Ascending aorta (tissue), 2 donors: ENCODE measurements at places on chromosomes 1 and 21. TPM values are rescaled to one million over a fixed set of nuclear protein-coding genes. Genes with fewer than 3 reads are reported as not detected.

RAB3B gene
- total RNA-seq = not detected

C1orf226 gene
- 0.85 TPM for total RNA-seq

TEX38 gene
- not detected for total RNA-seq

NUDT17 gene
- not detected for total RNA-seq

NCF2 gene
- 9.8 TPM for total RNA-seq

MMEL1 gene
- total RNA-seq = not detected

LENEP gene
- not detected for total RNA-seq

DNA sequence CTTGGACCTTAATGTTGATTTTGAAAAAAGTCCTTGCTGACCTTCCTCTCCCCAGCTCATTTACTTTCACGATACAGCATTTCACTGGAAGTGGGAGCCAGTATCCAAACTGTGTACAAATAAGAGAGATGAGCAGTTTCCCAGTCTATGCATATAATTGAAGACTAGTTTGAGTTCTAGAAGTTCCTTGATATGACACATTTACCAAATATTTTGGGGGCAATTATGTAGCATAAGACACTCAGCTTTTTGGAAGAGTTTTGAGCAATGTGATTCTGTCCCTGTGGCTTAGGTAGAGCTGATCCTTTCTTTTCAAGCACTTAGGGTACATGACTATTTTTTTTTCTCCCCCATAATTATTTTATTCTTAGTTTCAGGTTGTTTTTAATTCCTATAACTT is 26.4 kb downstream of the GIPC2 start:
- DNase-seq = no peak

DNA sequence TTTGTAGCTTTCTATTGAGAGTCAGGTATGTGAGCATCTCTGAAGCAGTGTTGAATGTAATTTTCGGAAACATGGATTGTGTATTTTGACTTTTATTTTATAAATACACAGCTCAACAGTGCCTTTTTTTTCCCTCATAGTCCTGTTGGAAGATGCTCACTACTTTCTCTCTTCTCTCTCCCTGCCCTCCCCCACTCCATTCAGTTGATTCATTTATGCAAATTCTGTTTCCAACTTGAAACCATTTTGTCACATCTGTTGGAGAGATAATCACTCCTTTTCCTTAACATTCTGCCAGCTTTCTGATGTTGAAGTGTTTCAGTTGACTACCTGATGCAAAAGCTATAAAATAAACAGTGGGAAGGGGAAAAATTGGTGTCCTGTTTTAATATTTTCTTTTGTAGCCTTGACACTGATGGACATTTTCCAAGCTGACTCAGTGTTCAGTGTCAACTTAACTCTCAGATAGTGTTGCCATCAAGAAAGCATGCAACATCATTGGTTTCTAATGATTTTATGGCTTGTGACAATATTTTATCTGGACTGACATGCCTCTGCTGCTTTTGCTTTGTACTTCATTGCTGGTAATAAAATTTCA is 194.5 kb downstream of the HS2ST1 start:
- DNase-seq = no peak

- DNase-seq = no peak
Observed at GRCh38 chr1:76496871-76497270, 370.4 kb upstream of the ST6GALNAC5 start.

DNA sequence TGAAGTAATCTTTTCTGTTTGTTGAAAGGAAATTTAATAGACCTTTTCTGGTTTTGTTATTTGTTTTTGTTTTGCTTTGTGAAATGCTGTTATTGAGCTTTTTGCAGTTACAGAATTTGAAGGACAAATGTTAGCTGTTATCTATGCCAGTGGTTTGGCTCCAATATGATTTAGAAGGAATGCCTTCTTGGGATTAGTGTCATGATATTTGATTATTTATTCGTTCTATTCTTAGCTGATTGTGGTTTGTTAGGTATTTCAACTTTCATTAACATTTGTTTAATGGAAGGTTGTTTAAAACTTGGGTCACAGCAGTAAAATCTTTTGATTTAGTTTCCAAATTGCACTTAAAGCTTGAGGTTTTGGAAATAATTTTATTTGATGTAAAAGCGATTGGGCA is 33.5 kb downstream of the ADGRL2 start:
- DNase-seq = no peak

DNA sequence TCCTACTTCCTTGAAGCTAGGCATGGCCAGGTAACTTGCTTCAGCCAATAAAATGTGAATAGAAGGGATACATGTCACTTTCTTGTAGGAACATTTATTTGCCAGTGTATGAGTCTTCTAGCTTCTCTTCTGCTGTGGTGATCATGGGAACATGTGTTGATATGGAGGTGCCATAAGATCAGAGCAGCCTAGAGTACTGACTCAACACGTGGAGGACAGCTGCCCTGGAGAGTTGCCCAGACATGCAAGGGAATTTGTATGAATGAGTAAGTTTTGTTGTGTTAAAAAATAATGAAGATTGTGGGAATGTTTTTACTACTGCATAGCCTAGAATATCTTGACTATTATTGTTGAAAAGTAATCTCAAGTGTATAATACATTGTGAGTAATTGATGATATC is 502.3 kb downstream of the NUF2 start:
- DNase-seq = no peak

DNA sequence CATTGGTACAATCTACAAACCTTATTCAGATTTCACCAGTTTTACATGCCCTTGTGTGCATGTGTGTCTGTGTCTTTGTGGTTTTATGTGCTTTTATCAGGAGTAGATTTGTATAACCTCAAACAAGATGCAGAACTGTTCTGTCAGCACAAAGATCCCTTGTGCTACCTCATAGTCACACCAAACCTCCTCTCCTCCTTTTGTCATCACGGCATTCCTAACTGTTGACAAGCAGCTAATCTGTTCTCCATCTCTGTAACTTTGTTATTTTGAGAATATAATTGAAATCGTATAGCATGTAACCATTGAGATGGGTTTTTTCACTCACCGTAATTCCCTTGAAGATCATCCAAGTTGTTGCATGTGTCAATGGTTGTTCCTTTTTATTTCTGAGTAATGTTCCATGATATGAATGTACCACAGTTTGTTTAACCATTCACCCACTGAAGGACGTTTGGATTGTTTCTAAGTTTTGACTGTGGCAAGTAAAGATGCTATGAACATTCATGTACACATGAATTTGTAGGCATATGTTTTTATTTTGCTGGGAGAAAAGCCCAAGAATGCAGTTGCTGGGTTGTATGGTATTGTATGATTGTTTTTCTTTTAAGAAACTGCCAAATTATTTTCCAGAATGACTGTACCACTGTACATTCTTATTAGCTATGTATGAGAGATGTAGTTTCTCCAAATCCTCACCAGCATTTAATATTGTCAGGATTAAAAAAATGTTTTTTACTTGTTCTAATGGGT is 78.1 kb upstream of the B3GALT2 start:
- no peak for DNase-seq

DNA sequence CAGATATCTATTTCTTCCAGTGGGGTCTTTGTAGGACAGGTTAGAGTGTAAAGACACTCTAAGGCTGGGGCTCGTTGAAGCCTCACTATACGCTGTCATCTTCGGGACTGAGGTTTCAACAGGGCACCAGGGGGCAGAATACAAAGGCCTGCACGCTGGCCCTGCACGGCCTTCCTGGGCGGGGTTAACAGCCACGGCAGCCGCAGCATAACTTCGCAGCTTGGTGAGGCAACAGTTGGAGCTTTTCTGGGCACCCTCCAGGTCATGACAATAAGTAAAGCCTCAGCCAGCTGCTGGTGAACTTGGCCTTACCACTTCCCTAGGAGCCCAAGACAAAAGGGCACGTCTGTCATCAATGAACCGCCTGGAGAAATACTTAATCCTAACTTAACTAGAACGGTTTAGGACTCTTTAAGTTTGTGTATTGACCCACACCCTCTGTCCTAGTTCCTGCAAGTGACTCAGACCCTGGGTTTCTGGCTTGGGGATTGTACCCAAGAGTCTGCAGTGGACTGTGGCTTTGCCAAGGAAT is 2.3 kb upstream of the RUNX1 start:
- DNase-seq = peak; percentile 55

DNA sequence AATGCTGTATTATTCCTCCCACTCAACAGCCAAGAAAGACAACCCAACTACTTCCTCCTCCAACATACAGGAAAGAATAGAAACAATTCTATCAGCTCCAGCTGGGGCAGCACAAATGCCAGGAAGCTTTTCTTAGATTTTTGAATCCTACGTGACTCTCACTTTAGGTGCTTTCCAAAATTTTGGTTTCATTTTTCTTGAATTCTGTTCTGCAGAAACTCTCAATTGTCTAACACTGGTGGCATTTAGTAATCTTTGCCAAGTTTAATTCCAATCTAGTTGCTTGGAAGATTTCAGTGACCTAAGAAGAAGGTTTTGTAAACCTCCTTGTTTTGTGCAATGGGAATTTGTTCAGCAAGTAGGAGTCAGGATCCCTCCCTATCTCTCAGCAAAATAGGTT is 37.1 kb upstream of the DOCK7 start:
- no peak for DNase-seq

DNA sequence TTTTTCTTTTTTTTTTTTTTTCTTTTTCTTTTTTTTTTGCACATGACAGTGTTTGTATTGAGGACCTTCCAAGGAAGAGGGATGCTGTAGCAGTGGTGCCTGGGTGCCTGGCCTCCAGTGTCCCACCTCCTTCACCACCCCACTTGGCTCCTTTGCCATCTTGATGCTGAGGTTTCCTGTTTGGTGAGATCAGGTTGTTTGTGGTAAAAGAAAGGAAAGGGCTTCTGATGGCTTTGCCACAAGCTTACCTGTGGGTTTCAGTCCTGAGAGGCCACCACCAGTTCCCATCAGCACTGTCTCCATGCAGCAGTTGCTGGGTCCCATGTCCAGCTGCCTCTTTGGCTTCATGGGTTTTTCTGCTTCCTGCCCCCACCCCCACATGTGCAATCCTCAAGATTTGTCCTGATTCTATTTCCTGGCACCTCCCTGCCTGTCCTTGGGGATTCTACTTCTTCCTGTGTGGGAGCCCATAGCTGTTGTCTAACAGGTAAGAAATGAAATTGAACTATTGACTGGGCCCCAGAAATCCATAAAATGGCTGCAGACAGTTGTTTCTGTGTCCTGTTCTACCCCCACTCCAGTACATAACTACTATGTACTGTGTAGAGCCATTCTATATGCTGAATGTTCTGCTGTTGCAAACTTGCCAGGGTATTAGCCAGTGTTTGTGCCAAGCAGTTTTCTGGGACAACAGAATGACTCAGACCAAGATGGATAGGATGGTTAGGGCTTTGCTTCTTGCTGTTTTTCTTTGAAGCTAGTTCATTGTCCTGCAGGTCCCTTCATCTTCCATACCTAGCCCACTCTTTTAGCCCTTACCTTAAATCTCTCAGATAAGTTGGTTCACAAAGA is 4.2 kb upstream of the CCDC28B start:
- DNase-seq = no peak

DNA sequence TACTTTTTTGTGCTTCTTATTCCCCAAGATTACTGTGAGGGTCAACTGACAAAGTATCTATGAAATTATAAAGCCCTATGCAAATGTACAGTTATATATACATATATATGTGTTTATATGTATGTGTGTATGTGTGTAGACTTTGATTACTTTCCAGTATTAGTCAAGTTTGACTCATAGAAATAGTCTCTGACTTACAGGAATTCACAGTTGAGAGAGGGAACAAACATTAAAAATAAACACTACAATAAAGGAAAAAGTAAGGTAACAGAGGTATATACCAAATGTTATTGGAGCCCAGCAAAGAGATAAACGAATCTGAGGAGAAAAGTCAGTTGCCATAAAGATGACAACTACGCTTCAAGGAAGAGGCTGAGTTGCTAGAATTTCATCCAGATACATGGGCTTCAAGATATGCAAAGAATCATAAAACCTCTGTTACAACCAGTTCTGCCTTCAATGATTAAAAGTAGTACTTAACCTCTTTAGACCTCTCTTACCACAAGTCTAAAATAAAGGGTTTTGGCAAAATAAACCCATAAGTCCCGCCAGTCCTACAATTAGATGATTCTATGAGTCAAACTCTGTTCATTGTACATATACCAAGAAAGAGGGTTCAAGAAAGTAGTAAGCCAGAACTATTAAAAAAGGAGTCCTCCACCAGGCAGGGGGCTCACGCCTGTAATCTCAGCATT is 7.2 kb downstream of the IFT25 start:
- no peak for DNase-seq

DNA sequence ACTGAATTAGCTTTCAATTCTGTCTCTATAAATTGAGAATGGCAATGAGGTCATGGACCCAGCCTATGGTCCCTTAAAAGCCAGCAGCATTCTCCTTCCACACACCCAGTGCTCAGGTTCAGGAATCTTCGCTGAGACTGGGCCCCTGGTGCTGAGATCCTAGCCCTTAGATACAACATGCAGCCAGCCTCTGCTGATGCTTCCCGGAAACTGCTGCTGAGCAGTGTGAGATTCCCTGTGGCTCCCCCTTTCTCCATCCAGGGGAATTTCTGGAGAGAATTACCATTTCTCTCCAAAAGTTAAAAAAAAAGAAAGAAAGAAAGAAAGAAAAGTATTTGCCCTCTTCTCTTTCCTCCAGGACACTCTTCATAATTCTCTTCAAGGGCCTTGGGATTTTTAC is 31.7 kb upstream of the RALGPS2 start:
- no peak for DNase-seq

GRCh38 chr1:6624710-6625583 is at the start of gene THAP3:
Gene THAP3 (plus strand): TSS chr1:6624868. CDS start chr1:6625219, 351 bp downstream.
- DNase-seq = peak; percentile 91

DNA sequence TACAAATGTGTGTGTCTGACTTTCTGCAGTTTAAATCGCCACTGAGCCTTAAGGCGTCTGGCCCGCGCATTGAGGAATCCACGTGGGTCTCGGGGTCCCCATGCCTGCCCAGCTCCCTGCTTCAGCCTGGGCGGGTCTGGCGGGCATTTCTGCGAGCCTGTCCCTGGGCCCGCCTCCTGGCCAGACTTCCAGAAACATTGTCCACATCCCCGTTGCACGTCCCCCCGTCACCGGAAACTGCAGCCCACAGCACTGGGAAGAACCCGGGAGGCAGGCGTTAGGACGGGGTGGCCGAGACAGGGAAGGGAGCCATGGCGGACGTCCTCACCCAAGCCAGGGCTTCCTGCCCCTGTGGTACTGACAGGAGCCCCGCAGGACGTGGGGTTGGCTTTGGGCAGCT is 113.1 kb upstream of the COL6A1 start:
- no peak for DNase-seq

GRCh38 chr1:221234791-221235190 is 355.5 kb downstream of the HLX start:
- no peak for DNase-seq
